Stimulated activated CD4-positive, alpha-beta T cell treated with anti-CD3 and anti-CD28 coated beads, Interleukin-12 subunit alpha, Interleukin-12 subunit beta, amount 100 ng/mL, for 4 hours (primary cell): ENCODE measurements at places on chromosomes 3 and 15.

DNA sequence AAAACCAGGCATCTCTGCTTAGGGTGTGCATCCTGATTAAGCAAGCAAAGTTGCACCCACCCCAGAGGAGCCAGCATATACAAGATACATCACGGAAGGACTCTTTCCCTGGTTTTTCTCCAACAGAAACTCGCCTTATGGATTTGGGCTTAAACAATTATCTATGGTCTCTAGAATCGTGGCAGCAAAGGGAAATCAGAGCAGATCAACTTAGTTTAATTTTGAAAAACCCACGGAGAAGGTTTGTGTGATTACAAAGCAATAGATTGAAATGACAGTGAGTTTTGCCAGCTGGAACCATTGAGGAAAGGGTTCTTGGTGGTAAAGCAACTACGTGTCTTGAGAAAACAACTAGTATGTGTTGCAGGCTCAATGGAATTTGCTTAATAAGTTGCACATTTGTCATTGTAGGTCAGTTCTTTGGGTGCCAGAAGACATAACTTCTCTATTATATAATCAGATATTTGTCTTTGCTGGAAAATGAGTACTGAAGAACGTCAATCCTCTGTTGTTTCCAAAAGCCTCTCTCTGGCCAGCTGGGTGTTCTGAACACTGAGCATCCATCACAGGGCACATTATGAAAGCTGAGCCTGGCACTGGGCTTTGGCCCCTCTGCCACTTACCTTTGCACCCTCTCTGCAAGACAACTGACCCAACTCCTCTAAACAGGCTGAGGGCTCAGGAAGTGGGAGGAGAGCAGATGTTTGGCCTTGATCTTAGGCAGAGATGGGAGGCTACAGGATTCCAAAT lies 75.7 kb upstream of the FBN1 start:
- no peak for DNase-seq

DNA sequence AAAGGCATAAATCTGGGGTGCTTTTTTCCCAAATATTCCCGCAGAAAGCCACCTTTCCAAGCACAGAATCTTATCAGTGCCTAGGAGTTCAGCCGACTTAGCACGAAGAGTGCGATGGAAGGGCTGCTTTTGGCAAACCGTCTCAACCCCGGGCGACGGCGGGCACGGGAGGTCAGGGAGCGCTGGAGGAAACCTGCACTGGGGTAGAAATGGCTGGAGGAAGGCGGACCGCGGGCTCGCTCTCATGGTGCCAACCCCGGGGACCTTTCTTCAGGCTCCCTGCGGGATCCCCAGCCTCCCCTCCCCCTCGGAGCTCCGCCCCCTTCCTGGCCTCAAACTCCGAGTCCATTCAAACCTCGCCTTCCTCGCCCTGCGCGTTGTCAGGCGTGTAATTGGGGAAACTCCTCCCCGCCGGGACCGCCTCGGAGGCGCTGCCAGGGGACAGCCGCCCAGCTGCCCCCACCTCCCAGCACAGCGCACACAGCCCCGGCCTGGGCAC lies at the start of gene GABRG3:
Gene GABRG3 (plus strand): TSS at position 470 of the 499 bp plus-strand sequence.
- no peak for DNase-seq

DNA sequence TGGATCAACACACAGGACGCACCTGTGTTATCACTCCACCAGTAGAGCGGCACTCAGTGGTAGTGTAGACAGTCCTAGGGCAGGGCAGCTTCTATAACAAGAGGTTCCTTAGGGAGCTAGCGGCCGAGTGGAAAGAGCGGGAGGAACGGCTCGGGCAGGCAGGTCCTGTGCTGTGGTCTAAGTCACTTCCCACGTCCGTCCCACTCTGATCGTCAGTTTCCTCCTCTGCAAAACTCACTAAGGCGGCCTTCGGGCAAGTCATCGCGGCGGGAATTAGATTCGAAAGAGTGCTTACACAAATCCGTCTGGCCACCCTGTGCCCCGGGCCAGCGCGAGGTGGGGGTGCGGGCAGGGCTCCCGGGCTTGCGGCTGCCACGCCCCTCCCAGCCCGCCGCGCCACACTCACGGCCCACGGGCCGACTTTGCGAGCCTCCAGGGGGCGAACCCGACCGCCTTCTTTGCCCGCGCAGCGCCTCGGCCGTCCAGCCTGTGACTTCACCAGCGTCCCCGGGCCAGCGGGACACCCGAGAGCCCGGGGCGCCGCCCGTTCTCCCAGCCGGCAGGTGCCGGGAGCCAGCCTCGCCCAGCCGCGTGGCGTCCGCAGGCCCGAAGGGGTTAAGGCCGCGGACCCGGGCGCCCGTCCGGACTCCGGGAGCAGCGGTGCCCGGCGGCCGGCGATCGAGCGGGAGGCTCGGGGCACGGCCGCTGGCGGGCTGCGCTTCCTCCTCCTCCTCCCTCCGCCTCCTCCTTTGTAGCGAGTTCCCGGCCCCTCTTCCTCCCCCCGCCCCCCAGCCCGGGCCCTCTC lies 416 bp upstream of the CORO2B start:
- DNase-seq, result peak; percentile 25

DNA sequence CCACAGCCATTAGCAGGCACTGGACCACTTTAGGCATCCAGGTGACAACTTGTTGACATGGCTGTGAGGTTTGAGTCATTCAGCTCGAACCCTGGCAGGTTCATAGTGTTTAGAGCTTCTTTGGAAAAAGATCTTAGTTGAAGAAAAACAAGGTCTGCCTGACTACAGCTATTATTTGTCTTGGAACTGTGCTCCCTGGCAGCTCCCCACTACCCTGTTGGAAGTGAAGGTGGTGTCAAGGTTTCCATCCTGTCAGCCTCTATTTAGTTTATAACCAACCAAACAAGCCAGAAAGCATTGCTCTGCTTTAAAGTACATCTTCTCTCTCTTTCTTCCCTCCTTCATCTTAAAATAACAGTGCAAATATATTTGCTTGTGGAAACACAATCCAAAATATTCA lies 56.8 kb downstream of the KAT2B start:
- no peak for DNase-seq

- no peak for DNase-seq
Observed at GRCh38 chr15:58870451-58870850, 63.0 kb downstream of the SLTM start.

DNA sequence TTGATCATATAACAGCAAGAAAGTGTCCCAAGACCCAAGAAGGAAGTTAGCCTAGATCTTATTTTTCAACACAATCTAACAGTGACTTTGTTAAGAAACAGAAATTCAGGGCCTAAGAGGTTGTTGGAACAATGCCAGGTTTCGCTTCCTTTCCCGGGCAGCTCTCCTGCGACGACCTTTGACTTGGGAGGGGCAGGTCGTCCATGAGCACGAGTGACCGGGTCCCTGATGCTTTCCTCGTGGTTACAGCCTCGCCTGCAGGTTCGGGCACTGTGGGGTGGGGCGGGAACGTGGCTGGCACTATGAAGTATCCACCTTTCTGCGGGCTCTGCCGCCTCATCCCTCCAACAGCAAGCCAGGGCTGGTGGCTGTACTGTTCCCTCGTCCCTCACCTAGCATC lies 90.1 kb upstream of the RGMA start:
- DNase-seq, result no peak

DNA sequence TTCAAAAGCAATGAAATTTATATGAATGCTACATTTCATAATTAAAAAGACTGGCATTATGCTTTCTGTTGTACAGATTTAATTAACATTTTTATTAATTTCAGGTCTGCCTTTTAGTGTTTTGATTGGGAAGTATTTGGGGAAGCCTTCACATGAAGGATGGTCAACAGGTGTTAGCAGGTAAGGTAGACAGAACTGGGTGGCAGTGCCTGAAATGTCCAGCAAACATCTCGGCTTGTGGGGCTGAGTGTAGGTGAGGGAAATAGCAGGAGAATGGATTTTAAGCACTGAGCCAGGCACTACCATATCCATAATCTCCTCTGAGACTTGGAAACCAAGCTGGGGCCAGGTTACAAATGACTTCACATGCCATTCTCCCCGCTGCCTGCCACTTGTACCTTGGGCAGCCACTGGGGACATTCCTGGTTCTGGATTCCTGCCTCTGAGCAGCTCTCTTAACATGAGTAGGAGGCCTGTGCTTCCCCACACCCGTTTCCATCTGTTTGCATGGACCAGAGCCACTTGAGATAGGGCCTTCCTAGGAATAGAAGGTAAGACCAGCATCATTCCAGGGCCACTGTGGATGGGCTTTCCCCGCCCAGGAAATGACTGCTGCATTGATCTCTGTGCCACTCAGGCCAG lies 125.9 kb upstream of the HES1 start:
- no peak for DNase-seq

DNA sequence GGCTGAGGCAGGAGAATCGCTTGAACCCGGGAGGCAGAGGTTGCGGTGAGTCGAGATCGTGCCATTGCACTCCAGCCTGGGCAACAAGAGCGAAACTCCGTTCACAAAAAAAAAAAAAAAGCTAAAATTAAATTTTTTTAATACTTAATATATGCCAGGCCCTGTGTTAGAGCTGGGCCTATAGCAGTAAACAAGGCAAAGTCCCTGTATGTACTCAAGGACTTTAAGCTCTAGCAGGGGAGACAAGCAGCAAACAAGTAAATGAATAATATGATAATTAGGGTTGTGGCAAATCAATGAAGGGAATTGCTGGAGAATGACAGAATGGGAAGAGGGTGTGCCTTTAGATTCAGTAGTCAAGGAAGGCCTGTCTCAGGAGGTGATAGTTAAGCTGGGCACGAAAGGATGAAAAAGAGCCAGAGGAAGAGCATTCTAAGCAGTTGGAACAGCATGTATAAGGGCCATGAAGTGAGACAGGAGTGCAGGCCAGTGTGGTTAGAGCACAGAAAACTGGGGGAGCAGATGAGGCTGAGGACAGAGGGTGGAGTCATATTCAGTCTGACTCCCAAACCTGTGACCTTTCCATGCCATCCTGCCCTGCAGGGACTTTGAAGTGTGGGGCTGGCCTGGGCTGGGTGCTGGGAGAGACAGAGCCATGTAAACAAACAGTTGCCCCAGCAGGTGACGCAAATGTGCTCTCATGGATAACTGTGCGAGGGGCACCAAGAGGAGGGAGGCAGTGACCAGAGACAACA lies 6.6 kb upstream of the RAF1 start:
- DNase-seq, result no peak

DNA sequence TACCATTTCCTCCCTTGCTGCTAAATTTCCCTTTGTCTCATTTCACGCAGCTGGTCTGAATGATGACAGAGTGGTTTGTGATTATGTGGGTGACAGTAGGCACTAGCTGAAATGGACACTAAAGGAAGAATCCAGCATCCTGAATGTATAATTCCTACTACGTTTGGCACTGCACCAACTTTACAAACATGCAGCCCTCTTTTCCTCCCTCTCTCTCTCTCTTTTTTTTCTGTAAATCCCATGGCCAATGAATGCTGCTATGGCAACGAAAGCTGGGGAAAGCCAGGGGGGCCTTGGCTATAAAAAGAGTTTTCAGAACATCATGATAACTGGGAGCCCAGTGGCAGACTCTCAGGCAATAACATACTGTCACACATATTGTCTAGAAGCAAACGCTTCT lies 367.2 kb upstream of the AGTR1 start:
- no peak for DNase-seq

- DNase-seq, result no peak
Observed at GRCh38 chr3:141360888-141361598, 7.3 kb upstream of the ZBTB38 start.

DNA sequence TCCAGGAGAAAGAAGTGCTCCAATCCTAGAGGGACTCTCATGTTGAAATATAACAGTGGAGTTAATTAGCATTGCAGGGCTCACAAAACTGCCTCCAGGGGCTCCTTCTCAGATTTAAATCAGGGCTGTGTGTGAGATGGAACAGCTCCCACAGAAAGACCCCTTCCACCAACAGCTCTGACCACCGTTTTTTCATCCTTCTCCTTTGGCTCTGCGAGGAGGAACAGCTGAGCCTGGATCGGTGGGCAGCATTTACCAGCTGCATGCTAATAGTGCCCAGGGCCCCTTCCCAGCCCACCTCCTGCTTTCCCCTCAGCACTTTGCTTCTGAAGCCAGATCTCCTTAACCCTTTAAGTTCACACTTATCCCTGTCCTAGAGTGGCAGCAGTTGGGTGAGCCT lies 119.2 kb upstream of the UBE2E1 start:
- no peak for DNase-seq

DNA sequence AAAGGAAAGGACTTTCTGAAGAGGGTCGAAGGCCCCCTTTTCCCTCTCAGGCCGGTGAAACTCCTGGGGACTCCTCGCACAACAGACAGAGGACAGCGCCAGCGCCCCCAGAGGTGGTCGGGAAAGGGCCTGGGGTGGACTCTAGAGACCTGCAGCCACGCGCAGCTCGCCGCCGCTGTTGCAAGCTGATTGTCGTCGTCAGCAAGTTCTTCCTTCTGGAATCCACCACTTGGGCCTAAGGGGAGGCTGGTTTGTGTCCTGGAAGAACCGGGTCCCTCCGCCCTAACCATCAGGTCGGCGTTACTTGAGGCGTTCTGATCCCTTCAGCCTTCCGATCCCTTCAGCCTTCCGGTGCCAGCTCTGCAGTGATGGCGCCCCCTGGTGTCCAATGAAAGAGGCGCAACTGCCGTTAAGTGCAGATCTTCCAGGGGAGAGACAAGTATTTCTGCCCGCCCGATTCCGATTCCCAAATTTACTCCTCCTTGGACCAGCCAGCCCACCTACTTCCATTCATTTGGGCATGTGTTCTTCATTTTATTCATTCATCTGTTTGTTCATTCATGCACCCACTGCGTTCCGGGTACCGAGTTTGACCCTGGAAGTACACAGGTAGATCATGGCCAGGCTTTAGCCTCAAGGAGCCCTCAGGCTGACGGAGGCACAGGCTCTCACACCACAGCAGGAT lies 77.2 kb upstream of the SLC6A11 start:
- peak; percentile 72 for DNase-seq

GRCh38 chr3:11197484-11197883 lies 43.2 kb downstream of the HRH1 start:
- DNase-seq, result no peak

GRCh38 chr15:85892232-85892631 lies 97.5 kb upstream of the KLHL25 start:
- DNase-seq, result no peak

- DNase-seq, result no peak
Observed at GRCh38 chr3:107269136-107269535, 108.1 kb upstream of the CCDC54 start.
